Adipocyte (in vitro differentiated cells): ENCODE measurements at places on chromosomes 2 and 18.

DNA sequence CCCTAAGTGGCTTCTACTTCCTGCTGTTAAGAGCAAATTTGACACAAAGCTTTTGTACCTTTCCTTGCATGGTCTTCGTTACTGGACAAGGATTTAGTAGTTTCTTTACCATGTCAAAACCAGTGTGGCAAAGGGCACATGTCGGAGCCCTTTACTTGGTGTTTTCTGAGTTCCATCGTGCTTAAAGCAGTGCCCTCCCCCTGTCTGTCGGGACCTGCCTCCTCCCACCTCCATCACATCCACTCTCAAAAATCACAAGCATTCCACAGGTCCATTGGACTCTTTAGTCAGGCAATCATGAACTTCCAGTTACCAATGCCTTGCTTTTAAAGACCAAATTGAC is 763 bp downstream of the CCDC141 start:
- no peak for DNase-seq

DNA sequence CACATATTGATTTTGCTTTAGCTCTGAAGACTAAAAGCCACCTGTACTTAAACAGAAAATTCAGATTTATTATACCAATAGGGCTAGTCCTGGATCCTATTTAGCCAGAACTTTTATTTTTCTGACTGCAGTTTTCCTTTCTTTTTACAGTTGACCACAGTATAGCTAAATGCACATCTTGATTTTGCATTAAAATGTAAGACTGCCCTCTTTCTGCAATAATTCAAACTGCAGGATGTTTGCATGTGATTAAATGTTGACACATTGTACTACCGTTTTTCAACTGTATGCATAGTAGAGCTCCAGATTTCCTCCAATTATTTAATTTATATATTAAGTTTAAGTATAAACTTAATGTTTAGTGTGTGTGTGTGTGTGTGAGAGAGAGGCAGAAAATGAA is 1262.9 kb downstream of the SUCLG1 start:
- DNase-seq = peak; percentile 78

DNA sequence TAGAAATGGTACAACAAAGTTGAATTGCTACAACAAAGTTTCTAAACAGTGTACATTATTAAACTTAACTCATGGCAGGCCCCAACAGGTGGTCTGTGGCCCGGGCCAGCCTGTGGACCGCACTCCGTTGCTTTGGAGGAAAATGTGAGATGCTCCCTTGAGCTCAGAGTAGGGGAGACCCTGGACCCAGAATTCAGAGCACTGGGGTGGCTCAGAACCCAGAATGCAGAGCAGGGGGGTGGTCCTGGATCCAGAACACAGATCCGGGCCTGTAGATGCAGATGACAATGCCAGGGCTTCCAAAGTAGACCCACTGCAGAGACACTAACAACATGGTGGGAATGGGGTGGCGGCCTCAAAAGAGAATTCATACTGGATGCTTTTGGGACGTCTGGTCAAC is 311.0 kb downstream of the NDUFA10 start:
- DNase-seq = no peak

- no peak for DNase-seq
Measured at GRCh38 chr18:55912919-55913318, 324.9 kb upstream of the TCF4 start.

DNA sequence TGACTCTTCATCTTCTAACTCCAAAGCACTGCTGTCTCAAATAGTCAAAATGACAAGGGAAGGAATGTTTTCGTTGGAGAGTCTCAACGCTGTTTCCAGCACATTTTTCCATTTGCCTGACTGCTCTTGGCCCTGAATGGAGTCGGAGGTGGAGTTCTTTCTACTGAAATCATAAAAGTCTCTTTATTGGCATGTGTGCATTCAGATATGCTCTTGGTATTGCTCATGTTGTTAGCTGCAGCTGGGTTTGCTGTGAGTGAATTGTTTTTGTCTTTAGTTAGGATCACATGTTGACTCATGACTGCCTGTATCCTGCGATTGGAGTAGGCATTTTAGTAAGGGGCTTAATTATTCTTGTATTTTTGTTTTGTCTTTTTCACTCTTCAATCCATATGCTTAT is 16.8 kb downstream of the TMEM17 start:
- peak; percentile 80 for DNase-seq

DNA sequence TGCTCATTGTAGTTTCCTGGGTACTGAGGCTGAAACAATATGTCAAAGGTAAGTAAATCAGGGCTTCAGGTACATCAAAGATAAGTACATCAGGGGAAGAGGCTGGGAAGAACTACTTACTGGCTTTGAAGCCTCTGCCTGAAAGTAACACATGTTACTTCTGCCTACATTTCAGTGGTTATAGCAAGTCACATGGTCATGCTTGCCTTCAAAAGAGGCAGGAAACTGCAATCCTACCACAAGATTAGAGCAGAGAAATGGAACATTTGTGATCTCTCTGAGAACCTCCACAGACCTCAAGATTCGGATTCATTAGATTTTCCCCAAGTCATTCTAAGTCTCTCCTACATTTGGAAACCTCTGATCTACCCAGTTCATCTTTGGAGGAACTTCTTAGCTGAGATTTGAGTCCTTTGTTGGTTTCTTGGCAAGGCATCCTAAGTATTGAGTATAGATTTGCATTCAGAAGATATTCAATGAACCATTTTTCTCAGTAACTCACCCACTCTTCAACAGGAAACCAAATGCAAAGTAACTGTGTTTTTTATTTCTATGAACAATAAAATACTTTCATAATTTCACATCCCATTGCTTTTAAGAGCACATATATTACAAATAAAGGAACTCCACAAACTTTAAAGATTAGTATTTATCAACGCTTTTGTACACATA is 48.5 kb upstream of the CCDC195 start:
- DNase-seq = no peak

DNA sequence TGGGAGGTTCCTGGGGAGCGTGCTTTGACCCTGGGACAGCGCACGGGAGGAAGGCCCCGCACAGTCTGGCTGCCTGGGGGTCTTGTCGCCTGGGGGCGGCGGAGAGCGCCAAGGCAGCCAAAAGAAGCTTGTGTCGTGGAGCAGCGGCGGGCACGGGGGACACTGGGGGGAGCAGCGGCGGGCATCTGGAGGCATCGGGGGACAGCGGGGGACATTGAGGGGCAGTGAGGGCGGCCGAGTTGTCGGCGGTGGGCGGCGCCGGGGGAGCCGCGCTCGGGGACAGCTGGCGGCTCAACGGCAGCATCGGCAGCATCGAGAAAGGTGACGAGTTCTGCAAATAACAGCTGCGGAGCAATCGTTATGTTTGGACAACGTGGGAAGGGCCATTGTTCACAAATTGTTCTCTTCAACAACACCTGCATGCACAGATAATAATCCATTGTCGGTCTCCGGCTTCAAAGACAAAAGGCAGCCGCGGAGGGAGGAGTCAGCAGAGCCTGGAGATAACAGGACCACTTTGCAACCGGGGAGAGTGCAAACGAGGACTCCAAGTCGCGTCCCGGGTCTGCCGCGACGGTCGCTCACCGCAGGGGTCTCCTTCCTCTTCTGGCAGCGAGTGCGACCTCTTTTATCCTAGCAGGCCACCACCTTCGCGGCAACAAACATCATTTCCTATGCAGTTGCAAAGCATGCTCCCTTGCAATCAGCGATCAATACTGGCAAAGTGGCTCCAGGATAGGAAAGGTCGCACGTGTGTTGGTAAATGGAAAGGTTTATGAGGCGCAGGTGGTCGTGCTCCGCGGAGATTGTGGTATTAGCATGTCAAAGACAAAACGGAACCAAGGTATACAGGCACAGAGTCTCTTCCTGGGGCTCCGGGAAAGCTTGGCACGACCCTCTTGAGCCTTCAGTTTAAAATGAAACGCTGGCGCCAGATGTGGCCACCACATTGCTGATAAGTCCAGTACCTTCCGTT is 132.3 kb upstream of the DLX2 start:
- DNase-seq = peak; percentile 47

GRCh38 chr2:160695402-160696086 is 201.9 kb upstream of the RBMS1 start:
- peak; percentile 25 for DNase-seq

GRCh38 chr18:47530695-47531094 is 279.2 kb upstream of the SKOR2 start:
- no peak for DNase-seq

DNA sequence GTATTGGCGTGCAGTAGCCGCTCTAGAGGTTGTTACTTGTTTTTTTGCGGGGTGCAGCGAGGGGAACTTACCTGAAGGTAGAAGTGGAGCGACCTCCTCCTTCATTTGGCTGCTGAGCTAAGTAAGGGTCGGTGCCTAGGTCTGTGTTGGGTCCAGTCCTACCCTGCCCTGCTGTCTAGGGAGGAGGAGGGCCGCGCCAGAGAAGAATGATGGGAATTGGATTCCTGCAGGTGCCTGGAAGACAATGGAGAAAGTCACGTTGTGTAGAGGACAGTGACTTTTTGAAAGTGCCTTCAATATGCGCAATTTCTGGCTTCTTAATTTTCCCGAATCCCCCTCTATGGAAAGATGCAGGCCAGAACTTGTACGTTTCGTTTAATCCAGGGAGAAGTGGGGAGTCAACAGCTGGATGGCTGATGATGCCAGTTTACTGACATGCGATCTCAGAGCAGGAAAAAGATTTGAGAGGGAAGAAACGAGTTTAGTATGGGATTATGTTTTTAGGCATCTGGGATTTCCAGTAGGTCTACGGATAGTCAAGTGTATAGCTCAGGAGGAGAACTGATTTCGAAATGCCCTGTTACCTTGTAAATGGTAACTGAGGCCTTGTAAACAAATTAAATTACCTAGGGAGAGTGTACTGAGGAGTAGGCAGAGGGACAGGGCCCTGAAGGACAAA is 653 bp downstream of the MRPS9 start:
- DNase-seq = no peak

GRCh38 chr2:197804758-197805714 is 643 bp downstream of the PLCL1 start:
- DNase-seq = peak; percentile 66

DNA sequence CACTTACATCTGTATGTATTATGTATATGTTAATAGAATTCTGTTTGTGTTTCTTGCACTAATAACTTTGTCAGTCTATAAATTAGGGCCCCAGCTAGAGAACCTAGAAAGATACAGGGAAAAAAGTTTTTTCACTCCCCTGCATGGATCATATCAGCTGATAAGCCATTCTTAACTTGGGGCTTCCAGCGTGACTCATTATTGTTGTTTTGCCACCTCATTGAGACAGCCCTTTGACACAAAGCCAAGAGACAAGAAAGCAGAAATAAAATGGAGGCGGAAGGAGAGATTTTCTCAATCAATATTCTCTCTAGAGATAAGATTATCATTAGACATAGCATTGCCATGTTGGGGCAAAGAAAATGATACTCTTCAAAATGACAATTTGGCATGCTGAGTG is 93.4 kb downstream of the AKAIN1 start:
- no peak for DNase-seq

DNA sequence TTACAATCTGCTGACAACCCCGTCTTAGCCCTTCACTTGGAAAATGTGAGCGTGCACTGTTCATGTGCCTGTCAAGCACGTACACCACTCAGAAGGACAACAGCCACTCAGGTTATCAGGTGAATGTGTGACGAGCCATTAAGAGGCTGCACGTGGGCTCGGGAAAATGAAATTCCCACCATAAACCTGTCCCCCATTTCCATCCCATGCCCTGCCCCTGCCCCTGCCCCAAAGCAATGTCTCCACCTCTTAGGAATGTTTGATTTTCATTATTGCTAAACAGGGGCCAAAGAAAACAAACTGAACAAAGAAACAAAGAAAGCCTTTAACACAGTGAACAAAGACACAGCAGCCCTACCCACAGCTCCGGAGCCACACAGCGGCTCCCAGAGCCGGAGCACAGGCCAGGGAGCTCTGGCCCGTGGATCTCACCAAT is 90.5 kb downstream of the TMEM18 start:
- DNase-seq = no peak

GRCh38 chr2:149383340-149383739 is 53.0 kb downstream of the LYPD6 start:
- DNase-seq = peak; percentile 80

DNA sequence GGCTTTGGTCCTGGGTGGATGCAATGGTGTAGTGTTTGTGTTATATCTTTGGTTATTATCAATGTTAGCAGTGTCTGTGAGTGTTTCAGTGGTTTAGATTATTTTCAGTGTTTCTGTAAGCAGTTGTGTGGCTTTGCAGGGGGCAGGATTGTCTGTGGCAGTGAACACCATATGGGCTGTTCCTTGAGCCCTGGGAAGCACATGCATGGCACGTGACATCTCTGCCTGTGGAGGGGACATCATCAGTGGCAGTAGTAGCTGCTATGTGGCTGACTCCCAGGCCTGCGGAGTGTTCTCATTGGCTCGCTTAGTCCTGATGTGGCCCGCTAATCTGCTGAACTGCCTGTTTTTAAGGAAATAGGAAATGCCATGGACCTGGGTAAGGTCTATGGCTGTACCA is 327.5 kb downstream of the GULP1 start:
- no peak for DNase-seq

GRCh38 chr2:233810385-233810784 is 32.3 kb downstream of the MROH2A start:
- DNase-seq = no peak

GRCh38 chr2:20668871-20669475 is 2.0 kb downstream of the GDF7 start:
- no peak for DNase-seq

DNA sequence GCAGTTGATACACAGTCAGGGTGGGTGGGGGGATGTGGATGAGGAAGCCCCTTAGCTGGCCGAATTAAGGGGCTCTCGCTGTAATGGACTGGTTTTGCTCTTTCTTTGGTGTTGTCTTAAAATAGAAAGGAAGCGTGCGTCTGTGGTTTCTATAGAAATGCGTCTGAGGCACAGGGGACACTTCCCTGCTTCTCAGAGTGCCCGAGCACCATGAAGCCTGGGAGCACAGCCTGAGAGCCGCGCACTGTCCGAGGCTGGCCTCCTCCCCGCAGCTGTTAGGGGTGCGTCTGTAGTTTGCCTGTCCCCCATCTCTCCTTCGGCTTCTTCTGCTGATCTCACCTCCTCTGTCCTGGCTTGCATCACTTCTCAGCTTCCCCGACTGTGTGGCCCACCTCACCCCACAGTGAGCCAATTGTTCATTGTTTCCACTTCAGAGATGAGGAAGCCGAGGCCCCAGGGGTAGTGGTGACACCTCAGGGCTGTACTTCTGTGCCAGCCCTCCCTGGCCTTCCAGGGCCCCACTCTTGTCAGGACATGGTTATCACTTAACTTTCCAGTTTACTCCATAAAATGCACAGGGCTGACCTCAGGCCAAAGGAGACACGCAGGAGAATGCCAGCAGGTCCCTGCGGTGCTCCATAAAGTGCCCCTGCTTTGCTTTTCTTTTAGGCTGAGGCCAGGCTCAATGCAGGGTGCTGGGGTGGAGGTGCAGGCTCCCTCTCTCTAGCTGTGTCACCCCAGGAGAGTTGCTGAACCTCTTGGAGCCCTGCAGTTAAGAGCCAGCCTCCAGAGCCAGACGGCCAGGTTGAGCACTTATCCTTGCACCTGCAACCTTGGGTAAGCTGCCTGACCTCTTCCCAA is 210.6 kb downstream of the SEPTIN10 start:
- no peak for DNase-seq

- DNase-seq = no peak
Measured at GRCh38 chr2:64924170-64924934, 64.8 kb upstream of the SLC1A4 start.
